ENCODE measurements at places on chromosomes 6 and 20. TPM values are rescaled to one million over a fixed set of nuclear protein-coding genes. Genes with fewer than 3 reads are reported as not detected.

Gene HLA-G
- total RNA-seq: not detected

Gene L3MBTL1
- 20.7 TPM for total RNA-seq

Gene PBOV1
- total RNA-seq: not detected

Gene C4A
- total RNA-seq: 5.9 TPM

Gene KIAA1586
- 5.4 TPM for total RNA-seq

Gene NCOA7
- total RNA-seq: 105 TPM

Gene TFAP2D
- total RNA-seq: not detected

Gene BPIFB2
- not detected for total RNA-seq

Gene XKR7
- total RNA-seq: under 0.01 TPM

Gene PHACTR1
- 34.2 TPM for total RNA-seq

Gene CBLN4
- under 0.01 TPM for total RNA-seq

Gene RIMS1
- total RNA-seq: under 0.01 TPM

Gene ADGRF1
- total RNA-seq: 0.27 TPM

Gene PPP1R16B
- 10.8 TPM for total RNA-seq

- DNase-seq: peak; percentile 91
These were observed 67.3 kb downstream of the PREX1 start for GRCh38 chr20:48760403-48760983.

- no peak for DNase-seq
These were observed 941.3 kb downstream of the TBC1D32 start for GRCh38 chr6:120392941-120393340.

DNA sequence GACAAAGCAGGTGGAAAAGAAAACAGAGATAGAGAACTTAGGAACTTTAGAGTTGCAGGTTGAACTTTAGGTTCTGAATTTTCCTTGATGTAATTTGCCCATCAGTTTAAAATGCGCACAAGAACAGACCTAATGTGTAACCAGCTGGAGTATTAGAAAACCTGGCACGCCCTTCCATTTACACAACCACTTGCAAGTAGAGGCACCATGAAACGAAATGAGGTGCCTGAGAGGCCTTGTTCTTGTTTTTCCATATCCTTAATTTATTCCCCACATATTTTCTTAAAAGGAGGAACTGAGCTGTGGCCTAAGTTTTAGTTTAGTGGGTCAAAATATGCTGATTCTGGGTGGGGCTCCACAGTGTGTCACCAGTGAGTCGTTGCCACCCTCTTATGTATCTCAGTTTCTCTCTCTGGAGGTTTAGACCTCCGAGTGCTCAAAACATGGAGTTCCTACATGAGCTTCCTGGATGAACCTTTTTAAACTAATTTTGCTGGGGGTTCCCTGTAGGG, 17.2 kb upstream of the IL22RA2 start:
- DNase-seq: no peak

- no peak for DNase-seq
These were observed 49.9 kb upstream of the COL21A1 start for GRCh38 chr6:56297022-56297989.

DNA sequence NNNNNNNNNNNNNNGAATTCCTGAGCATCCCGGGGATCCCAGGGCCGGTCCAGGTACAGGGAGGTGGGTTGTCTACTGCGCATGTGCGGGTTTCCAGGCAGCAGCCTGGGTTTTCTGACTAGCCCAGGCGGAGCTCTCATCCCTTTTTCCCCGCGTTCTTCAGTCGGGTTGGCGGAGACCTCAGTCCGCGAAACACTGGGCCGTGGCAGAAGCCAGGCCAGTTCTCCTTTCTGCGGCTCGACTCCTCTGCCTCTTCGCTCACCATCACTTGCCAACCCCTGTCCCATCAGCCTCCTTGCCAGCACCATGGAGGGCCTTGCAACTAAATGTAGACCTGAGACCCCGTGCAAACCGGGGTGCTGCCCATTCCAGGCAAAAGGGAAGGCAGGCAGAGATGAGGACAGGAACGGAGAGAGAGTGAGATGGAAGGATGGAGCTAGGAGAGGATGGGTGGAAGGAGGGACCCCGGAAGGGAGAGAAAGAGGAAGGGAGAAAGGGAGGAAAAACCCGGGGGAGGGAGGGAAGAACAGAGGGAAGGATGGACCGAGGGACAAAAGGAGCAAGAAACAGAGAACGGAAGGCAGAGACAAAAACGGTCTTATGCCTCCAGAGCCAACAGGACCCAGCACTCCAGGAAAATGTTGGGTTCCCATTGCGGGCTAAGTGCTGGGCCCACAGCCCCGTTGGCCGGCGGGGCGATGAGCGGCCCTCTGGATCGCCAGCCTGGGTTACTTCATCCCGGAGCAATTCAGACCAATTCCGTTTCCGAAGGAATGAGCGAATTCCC, 445.4 kb upstream of the DEFB115 start:
- DNase-seq: peak; percentile 58

DNA sequence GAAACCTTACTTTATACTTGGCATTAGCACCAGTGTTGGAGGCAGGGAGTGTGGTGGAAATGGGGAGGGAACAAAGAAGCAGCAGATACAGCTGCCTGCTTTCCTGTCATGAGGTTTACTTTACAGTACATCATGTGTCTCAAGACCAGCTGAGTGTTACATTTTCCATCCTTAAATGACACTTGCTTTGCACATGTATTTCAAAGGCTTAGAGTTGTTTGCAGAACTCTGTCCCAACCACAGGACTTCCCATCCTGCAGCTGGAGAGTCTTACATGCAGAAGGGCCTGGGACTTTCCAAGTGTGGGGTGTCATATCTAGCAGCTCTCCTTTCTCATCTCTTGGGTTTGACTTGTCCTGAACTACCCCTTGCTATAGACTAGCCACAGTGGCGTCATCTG, 395.9 kb downstream of the DHX35 start:
- no peak for DNase-seq

- DNase-seq: peak; percentile 69
These were observed 930 bp downstream of the THBD start for GRCh38 chr20:23048283-23049200.

GRCh38 chr6:5592886-5593519, 331.7 kb downstream of the FARS2 start:
- DNase-seq: no peak

DNA sequence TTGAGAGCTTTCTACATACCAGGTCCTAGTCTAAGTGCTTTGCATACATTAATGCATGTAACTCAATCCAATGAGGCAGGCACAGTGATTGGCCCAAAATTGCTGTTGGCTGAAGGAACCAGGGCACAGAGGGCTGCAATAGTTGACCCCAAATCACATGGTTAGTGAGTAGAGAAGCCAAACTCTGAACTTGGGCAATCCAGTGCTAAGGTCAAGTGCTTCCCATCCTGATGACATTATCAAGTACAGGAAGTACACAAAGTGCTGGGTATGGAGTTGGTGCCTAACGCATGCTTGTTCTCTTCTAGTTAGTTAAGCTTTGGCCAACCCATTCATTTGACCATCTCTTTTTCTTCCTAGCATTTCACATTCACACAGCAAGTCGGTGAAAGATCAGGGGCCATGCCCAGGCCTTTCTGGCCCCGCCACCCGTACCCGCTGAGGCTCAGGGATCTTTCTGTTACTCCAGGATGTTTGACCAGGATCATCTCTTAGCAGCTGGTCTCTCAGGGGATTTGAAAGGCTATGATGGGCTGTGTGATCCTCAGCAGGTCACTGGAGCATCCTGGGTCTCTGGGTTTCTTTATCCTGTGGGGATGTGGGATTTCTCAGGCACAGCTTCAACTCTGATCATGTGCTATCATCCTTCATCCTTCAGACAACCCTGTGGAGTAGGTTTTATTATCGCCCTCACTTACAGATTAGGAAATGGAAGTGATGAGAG, 7.0 kb downstream of the KCNB1 start:
- DNase-seq: no peak

- DNase-seq: no peak
These were observed 15.3 kb downstream of the POLR1C start for GRCh38 chr6:43532201-43532600.

GRCh38 chr20:55513954-55514353, 491.4 kb downstream of the CBLN4 start:
- DNase-seq: no peak

- no peak for DNase-seq
These were observed at the start of gene PRND for GRCh38 chr20:4721719-4722118. Gene PRND, plus strand, starts transcription at chr20:4721909. Its CDS starts 2,643 bp downstream, at chr20:4724552.

- no peak for DNase-seq
These were observed 52.2 kb upstream of the FNDC1 start for GRCh38 chr6:159117046-159117445.

GRCh38 chr20:35551503-35551902, 9.6 kb downstream of the ERGIC3 start:
- DNase-seq: no peak

DNA sequence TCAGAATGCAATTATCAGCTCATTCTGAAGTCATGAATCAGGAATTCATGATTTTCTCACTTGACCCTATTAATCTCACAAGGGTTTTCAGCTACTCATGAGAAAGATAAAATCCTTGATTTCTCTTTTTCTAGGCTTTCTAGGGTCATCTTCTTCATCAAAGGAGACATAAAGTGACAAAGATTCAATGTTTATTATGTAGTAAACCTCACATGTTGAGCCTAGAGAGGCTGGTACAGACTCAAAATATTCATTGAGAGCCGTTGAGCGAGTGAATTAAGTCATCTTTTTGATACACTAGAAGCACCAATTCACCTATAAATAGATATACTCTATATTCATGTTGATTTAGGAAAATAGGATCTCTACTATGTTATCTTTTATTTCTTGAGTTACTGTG, 104.8 kb upstream of the TRAF3IP2 start:
- DNase-seq: no peak

GRCh38 chr6:109225946-109226345, 130.6 kb downstream of the CEP57L1 start:
- no peak for DNase-seq

DNA sequence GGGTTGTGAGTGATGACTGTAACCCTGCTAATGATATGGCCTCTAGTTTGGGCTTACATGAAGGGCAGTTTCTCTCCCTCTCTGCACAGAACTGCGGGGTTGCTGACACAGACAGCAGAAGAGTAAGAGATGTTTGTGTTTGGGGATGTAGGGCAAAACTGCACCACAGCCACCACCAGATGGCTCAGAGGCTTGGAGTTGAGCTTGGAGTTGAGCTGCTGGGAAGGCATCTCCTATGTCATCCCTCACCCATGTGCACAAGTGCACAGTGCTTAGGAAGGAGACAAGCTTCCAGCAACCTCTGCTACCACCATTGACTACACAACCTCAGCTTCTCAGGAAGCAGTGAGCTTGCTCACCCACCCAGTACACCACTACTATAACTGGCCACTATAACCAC, 303.9 kb upstream of the DEFB112 start:
- DNase-seq: no peak

- no peak for DNase-seq
These were observed 2.2 kb upstream of the OXT start for GRCh38 chr20:3068986-3069900.

Data from hematopoietic multipotent progenitor cell (in vitro differentiated cells).